ENCODE measurements at places on chromosomes 16 and 17. TPM values are rescaled to one million over a fixed set of nuclear protein-coding genes. Genes with fewer than 3 reads are reported as not detected.

DNA sequence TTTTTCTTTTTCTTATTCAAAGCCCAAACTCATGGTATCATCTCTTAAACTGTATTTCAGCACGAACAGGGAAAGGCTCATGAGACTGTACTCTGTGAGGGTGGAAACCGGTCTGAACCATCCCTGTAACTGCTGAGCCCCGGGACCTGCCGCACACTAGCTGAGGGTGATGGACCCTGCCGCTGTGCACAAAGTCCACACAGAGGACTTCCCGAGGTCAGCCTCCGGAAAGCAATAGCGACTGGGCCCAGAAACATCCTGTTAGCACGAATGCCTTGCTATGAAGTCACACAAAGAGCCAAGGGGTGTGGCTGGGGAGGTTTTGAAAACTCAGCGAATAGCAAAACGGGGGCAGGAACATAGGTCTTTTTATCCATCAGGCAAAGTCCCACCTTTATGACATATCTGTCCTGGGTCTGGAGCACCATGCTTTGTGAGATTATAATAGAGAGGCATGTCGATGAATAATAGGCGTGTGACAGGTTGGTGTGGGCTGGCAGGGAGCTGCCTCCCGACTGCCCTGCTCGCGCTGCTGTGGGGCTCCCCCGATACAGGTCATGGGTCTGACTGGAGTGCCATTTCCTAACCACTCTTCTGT is 33.4 kb downstream of the CDK5R1 start:
- peak; percentile 44 for DNase-seq

- DNase-seq: no peak
Observed at GRCh38 chr16:11354407-11354732, 9.1 kb downstream of the RMI2 start.

DNA sequence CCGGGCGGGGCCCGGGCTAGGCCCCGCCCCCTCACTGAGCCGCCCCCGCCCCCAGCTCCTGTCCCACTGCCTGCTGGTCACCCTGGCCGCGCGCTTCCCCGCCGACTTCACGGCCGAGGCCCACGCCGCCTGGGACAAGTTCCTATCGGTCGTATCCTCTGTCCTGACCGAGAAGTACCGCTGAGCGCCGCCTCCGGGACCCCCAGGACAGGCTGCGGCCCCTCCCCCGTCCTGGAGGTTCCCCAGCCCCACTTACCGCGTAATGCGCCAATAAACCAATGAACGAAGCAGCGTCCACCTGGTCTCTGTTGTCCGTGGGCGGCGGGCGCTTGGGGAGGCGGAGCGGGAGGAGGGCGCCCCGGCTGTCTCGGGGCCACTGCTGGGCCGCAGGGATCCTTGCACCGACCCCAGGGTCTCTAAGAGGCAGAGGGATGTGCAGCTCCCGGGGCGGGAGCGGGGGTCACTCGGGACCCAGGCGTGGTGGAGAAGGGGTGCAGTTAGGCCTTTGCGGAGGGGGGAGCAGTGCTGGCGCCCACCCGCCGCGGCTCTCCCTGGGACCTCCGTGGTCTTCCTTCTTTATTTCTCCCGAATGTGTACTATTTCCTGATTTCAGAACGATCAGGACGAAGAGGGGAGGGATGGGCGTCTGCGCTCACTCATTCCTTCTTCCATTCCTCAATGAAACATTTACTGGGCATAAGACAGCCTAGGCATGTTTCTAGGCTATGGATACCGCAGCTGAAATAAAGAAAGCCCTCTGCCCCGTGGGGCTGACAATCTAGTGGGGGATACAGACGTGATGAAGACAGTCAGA is 2.0 kb downstream of the HBZ start:
- no peak for DNase-seq

DNA sequence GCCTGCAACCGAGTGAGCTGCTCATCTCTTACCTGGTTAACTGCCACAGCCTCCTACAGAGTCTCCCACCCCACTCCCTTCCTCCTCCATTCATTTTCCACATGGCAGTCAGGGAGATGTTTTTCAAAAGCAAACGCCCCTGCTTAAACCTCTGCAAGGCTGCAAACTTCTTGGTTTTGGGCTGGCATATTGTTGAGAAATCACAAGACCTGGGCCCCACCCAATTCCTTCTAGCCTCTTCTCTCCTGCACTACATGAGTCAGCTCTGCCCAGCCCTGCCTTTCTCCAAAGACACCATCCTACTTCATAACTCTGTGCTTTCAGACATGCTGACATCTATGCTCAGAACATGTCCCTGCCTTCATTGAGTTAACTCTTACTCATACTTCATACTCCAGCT is 136.1 kb downstream of the SPACA3 start:
- no peak for DNase-seq

- no peak for DNase-seq
Observed at GRCh38 chr17:70859829-70860228, 690.5 kb downstream of the KCNJ2 start.

DNA sequence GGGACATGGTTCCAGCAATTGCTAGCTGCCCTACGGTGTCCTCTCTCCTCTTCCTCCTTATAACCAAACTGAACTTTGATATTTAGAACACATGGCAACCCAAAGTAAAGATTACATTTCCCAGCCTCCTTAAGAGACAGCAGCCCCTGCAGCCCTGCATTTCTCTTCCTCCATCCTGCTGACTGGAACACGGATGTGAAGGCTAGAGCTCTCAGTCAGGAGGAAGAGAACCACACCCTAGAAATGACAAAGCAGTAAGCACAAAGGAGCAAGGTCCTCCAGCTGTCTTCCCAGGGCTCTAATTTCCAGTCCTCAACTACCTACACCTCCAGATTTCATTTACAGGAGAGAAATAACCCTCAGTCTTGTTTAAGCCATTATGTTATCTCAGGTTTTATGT is 10.9 kb downstream of the DYNC1LI2 start:
- peak; percentile 56 for DNase-seq

GRCh38 chr16:27221576-27222248 is 18.4 kb downstream of the KDM8 start:
- peak; percentile 27 for DNase-seq

- DNase-seq: no peak
Observed at GRCh38 chr16:12951392-12951791, 50.0 kb downstream of the SHISA9 start.

The MARVELD3 gene
- total RNA-seq: 46.9 TPM

The GPR179 gene
- 0.38 TPM for total RNA-seq

The C1QTNF1 gene
- 22.1 TPM for total RNA-seq

The KANSL1 gene
- 80.2 TPM for total RNA-seq

The TTC19 gene
- total RNA-seq: 52.2 TPM

The CACNG3 gene
- not detected for total RNA-seq

All from mucosa of descending colon (tissue), 3 donors.